Amniotic epithelial cell (primary cell): ENCODE measurements at places on chromosomes 4 and X.

- DNase-seq, result no peak
These were observed 1.0 kb upstream of the USP27X start for GRCh38 chrX:49878128-49878833.

DNA sequence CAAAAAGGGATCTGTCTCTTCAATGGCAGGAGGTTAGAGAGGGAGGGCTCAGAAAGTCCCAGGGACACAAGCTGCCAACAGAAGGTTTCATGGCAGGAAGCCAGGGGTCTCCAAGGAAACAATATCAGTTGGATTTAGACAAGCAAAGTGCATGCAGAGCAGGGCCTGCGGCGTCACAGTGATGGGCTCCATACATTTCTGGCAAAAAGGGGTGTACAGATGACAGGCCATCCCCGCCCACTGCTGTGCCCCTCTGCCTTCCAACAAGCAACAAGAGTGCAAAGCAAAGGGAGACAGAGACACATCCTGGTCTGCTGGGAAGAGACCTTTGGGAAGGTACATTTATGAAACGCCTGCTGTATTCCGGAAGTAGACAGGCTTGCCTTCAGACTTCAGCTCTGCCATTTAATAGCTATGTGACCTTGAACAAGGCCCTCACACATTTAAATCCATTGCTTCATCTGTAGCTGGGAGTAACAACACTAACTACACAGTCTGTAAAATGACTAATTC lies 121.2 kb downstream of the AFAP1 start:
- DNase-seq, result peak; percentile 84

DNA sequence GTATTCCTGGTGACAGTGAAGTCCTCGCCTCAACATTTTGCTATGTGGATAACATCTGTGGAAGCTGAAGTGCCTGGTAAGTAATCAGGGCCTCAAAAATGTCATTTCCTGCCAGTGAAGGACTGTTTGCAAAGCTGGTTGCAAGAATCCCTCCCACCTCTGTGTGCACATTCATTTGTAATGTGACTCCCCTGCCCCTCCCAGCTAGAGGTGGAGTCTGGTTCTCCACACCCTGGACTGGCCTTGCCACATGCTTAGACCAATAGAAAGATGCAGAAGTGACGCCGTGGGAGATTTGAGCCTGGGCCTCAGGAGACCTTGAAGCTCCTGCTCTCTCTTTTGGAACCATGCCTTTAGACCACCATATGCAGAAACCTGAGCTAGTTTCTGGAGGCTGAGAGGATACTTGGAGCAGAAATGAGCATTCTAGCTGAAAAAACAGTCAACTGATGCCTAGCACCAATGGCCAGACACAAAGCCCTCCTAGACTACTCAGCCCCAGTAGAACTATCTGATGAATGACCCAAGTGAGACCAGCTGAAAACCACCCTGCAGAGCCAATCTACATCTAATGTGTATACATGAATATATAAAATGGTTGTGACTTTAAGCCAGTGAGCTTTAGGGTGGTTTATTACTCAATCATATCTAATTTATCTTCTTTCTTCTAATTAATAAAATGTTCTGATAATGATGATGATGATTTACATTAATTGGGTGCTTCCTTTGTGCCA lies 47.8 kb upstream of the CRMP1 start:
- no peak for DNase-seq

DNA sequence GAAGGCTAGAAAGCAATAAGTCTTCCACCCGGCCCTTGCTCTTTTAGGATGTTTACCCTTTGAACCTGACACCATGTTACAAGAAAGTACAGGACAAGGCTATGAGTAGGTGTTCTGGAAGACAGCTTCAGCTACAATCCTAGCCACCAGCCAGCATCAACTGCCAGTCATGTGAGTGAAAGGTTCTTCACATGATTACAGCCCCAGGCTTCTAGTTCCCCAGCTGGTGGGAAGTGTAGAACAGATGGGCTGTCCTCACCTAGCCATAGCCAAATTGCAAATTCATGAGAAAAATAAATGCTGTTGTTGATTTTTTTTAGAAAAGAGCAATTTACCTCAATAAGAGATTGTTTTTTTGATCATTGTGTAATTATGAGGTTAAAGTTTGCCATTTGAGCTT lies 60.8 kb downstream of the GRXCR1 start:
- DNase-seq, result no peak

- DNase-seq, result peak; percentile 0
These were observed 1655.5 kb upstream of the AGA start for GRCh38 chr4:179097741-179098140.

DNA sequence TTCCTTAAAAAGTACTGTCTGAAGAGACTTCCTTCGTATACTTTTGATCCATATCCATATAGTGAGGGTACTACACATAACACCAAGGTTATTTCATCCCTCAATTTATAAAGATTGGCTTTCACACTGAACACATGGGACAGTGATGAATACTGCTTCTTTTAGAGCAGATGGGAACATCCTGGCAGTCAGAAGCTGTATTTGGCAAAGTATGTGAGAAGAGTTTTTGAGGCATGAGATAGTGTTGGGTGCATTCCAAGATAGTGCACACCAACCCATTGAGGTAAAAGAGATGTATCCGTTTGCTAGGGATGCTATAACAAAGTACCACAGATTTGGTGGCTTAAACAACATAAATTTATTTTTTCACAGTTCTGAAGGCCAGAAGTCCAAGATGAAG lies 141.1 kb downstream of the MOSPD2 start:
- DNase-seq, result no peak

GRCh38 chrX:13750204-13750603 lies 15.7 kb downstream of the OFD1 start:
- peak; percentile 31 for DNase-seq

GRCh38 chrX:121160987-121161386 lies 113.6 kb downstream of the GLUD2 start:
- DNase-seq, result no peak

DNA sequence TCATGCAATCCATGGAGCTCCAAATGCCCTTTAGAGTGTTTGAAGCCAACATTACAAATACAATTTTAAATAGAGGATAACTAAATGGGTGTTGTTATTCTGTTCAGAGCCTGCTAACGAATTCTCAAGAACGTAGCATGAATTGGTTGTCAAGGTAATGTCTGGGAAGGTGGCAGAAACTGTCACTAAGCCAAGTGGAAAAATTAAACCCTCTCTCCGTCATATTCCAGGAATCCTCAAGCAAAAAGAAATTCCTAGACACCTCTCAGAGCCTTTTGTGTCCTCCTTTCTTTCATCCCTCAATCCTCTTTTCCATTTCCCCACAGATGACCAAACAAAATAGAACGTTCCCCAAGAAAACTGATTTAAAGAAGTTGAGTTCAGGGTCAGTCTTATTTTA lies 204.0 kb downstream of the MID1 start:
- DNase-seq, result no peak

GRCh38 chr4:111689731-111690130 lies 455.5 kb upstream of the FAM241A start:
- DNase-seq, result peak; percentile 83

- no peak for DNase-seq
These were observed 71.7 kb upstream of the S100G start for GRCh38 chrX:16578218-16578617.

GRCh38 chr4:152101556-152102435 lies 341.0 kb upstream of the GATB start:
- DNase-seq, result peak; percentile 28

DNA sequence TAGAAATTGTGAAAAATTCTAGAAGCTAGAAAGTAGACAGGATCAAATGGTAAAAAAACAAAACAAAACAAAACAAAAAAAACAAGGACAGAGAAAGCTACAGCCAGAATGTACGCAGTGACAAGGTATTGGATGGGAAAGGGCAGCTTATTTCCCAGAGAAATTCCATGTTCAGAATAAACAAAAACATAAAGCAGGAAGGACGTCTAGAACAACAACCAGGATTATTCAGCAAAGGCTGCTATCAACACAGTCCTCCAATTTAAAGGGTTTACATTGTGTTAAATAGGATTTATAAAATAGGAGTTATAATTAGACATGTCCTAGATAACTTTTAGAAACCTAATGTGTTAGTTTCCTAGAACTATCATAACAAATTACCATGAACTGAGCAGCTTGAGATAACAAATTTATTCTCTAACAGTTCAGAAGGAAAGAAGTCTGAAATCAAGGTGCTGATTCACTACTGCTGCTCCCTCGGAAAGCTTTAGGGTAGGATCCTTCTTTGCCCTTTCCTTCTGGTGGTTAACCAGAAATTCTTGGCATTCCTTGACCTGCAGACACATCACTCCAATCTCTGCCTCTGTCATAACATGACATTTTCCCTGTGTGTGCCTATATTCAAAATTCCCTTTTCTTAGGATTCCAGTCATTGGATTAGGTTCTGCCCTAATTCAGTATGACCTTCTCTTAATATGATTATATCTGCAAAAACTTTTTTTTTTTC lies 175.6 kb downstream of the SNCA start:
- DNase-seq, result peak; percentile 86

DNA sequence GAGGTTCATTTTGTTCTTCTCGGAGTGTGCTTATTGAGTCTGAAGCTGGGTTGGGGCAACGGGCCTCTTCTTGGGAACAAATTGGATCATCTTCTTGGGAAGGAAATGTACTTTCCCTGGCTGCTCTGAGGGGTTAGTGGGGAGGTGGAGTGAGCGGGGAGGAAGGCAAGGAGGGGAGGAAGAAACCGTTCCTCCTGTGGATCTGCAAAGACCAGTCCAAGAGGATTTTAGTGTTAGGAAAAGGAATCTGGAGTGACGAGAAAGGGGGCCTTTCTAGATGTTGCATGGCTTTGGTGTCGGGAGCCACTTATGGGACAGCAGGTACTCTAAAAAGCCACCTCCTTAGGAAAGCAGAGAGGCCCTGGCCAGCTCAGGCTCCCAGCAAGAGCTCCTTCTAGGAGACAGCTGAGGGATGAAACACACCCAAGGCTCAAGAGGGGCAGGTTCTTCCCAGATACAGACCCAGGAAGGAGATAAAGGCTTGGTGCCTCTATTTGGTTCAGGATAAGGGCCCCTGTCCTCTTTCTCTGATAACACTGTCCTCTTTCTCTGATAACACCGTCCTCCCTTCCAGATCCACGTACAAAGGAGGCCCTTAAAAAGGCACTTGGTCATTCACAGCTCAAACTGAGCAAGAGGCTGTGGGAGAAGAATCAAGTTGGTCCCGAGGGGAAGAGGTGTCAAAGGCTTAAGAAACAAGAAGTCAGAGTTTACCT lies 451 bp downstream of the SOD3 start:
- DNase-seq, result no peak

DNA sequence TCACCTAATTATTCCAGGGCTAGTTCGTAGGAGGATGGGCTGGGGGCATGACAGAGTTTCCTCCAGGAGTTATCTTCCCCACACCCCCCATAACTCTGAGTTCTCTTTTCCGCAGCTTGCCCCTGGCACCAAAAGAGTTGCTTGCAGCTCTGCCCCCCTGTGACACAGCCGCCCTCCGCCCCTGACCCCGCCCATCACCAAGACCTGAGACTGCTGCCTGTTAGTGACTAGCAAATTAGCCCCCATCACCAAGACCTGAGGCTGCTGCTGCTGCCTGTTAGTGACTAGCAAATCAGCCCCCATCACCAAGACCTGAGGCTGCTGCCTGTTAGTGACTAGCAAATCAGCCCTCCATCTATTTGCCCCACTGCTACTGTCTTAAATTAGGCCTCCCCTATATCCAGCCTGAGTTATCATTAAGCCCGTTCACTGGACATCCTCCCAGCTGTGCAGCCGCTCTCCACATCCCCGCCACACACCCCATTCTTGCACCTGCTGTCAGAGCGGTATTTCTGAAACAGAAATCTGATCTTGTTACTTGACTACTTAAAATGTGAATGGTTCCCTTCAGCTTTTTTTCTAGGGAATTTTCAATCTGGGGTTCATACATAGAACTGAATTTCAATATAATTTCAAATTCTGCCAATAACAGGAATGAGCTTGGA lies 1.5 kb upstream of the PAPSS1 start:
- no peak for DNase-seq

- DNase-seq, result peak; percentile 75
These were observed 48.2 kb upstream of the H2AZ1 start for GRCh38 chr4:99998062-99998867.

DNA sequence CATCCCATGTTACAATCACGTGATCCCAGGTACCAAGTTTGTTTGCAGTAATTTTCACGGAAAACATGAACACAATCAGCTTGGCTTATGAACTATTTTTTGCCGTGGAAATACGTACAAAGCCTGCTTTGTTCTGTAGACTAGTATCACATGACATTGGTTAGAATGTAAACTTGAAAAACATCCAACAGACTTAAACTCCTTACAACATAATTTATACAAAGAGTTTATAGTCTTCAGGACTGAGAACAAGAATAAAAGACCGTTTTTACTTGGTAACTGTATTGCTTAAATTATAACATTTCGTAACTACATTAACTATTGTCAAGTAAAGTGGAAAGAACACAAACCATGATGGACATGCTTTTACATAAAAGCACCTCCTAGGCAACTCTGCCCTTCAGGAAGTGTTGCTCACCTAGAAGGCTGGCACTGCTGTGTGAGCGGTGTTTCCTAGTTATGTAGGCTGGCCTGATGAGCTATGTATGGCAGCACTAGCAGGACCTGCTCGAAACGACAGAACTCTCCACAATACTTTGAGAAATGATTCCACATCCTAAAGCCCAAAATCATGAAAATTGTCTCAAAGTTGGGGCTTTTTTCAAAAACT lies 41.8 kb upstream of the WDR1 start:
- DNase-seq, result no peak

DNA sequence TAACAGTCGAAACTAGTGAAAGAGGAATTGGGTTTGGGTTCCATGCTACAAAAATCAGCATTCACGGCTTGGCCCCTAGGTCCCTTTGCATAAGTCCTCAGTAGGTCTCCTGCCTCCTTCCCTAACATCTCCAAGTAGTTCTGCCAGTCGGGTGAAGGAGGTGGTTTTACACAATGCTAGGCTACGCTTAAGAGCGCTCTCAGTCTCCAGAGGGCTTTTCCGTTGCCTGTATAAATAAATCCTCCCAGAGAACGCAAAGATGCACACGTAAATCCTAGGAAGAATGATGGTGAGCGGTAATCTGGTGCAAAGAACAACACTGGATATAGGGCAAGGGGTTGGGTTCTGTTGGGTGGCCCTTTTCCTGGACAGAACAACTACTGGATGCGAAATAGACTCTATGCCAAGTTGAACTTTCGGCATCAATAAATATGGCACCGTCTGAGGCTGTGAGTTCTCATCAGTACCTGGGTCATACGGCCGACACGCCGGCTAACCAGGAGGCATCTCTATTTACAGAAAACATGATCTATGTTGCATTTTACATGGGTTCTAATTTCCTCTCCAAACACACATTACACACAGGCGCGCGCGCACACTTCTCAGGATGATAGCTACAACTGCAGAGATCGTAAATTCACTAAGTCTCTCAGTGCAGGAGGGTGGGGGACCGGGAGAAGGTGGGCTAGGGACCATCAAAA lies 1.3 kb downstream of the CAMK2D start:
- DNase-seq, result peak; percentile 56

DNA sequence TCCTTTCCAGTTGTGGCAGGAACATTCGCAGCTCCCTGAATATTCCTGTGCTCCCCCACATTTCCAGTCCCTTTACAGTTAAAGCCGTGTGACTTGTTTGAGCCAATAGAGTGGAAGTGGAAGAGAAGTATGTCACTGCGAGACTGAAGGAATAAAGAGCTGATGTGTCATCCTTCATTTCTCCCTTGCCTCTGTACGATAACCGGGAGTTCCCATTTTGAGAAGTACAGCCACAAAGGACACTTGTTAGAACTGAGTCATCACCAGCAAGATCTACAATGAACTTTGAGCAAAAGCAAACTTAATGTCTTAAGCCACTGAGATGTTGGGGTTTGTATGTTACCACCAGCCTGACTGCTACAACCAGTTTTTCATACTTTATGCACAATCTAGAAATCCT lies 92.3 kb downstream of the SPRY1 start:
- peak; percentile 70 for DNase-seq
